Stimulated activated CD8-positive, alpha-beta memory T cell treated with anti-CD3 and anti-CD28 coated beads, Interleukin-2, amount 100 ng/mL, for 48 hours (primary cell): ENCODE measurements at places on chromosomes 6 and 20.

DNA sequence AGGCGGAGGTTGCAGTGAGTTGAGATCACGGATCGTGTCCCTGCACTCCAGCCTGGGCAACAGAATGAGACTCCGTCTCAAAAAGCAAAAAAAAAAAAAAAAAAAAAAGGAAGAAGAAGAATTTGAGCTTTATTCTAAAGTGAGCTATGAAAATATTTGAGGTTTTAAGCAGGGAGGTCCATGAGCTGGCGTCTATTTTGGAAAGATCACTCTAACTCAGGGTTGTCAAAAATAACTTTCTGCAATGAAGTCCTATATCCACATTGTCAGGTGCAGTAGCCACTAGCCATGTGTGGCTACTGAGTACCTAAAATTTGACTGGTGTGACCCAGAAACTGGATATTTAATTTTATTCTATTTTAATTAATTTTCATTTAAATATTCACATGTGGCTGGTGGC lies 217.1 kb downstream of the PTPRT start:
- no peak for DNase-seq

DNA sequence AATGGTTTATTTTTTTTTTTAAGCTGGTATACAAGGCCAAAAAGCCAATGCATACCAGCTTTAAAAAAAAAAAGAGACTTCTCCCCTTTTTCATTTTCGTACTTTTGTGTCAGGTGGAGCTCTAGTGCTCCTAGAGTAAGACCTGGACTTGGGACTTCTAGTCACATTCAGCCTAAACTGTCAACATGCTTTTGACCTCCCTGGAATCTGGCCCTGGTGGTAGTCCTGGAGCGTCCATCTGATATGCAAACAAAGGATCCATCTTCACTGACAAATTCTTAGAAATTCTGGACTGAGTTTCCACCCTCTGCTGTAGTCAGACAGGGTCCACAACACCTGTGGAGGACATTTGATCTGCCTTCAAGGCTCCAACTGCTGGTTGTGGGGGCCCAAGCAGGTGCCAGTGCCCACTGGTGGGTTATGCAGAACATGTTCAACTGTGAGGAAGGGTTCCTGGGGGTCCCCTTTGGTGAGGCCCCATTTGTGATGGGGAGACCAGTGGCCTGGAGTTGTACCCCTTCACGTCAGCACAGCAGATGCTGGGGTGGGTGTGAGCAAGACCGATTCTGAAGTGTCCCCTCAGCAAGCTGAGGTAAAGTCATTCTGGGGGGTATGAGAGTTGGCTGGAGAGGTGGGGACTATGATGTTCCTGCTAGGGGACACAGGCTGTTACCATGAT lies 12.6 kb upstream of the PCMTD2 start:
- no peak for DNase-seq

- DNase-seq: no peak
Measured at GRCh38 chr20:8055096-8055495, 35.5 kb upstream of the TMX4 start.

- DNase-seq: no peak
Measured at GRCh38 chr20:967796-968742, 34.0 kb downstream of the RSPO4 start.

DNA sequence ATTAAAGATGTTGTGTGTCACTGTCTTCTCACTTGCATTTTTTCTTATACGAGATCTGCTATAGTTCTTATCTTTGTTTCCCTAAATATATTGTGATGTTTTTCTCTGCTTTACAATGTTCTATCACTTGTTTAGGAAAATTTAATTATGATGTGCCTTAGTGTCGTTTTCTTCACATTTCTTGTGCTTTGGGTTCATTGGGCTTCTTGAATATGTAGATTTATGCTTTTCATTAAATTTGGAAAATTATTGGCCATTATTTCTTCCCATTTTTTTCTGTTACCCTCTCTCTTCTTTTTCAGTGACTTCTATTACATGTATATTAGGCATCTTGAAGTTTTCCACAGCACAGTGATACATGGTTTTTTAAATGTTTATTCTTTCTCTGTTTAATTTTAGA lies 33.4 kb downstream of the CITED2 start:
- DNase-seq: no peak

DNA sequence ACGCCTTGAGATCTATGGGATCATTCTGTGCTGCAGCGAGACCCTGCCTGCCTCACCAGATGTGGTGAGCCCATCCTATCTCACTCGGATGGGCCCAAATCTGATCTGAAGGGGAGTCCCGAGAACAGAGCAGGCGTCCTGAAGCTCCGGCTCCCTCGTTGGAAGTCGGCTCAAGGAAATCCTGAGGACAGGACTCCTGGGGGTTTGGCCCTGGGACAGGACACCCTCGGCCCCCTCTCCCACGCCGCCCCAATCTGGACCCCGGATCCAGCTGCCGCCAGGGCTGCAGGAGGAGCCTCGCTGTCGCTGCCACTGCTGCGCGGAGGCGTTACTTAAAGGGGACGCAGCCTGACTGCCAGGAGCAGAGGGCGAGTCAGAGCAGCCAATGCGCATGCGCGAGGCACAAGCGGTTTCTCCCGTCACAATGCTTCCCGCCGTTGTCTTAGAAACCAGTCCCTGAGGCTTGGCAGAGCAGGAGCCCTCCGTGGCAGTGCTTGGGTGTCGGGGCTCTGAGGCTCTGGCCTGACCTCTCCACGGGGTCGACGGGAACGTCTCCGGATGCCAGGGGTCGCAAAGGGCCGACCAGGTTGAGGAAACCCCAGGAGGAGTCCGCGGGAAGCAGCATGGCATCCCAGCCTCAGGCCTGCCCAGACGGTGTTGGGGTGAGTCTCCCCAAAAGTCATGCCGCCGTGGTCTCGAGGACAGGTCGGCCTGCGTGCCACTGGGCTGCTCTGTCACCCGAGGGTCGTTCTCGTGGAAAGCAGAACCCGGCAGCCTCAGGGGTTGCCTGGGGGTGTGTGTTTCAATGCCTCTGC lies 1567.8 kb upstream of the DEFB115 start:
- DNase-seq: no peak

GRCh38 chr6:5199283-5199682 lies 61.5 kb downstream of the LYRM4 start:
- no peak for DNase-seq
